Fibroblast of villous mesenchyme (primary cell): ENCODE measurements at places on chromosomes 6 and 20.

- no peak for DNase-seq
Measured at GRCh38 chr6:14134211-14134910, 16.8 kb downstream of the CD83 start.

GRCh38 chr20:10609770-10610169 is 64.0 kb downstream of the JAG1 start:
- DNase-seq: no peak

DNA sequence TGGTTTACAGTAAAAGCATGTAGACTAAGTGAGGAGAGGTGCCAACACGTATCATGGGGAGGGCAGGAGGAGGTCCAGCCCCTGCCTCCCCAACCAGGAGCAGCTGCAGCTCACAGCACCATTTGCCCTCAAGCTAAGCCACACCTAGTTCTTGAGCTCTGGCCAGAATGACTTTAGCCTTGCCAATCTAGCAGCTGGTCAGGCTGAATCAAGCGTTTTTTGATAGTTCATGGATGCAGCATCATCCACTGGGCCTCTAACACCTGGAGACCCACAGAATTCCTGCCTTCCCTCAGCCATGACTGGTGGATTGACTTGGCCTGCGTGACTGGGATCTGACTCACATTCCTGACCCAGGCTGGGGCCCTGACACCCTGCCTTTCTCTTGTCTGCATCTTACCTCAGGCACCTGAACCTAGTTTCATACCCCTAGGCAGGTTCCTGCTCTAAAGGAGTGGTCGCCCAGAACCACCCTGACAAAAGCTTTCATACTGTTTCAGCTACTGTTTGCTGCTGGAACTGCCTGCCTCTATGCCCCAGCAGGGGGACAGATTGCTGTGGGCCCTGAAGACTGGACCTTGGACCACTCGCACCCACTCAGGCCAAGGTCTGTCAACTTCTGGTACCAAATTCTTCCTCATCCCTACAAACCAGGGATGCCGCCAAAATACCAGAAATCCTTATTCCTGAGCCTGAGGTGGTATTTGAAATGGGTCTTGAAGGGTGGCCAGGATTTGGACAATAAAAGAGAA is 122.3 kb downstream of the QRSL1 start:
- no peak for DNase-seq

DNA sequence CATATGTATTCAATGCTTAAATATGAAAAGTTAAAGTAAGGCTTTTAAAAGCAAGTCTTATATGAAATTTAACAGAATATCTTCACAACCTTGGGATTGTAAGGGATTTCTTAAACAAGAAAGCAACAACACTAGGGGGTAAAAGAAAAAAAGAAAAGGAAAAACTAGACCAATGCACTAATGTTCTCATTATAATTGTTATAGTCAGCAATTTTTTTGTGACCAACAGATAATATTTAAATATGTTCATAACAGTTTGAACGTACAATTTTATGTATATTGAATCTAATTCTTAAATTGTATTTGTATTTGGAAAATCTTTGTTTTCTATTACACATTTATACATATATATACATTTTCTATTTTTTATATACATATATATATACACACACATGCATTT is 1397.8 kb upstream of the ADGRB3 start:
- DNase-seq: no peak

- peak; percentile 5 for DNase-seq
Measured at GRCh38 chr6:17167327-17167979, 65.6 kb downstream of the STMND1 start.

- no peak for DNase-seq
Measured at GRCh38 chr20:23614163-23614562, 8.4 kb upstream of the CST9 start.

DNA sequence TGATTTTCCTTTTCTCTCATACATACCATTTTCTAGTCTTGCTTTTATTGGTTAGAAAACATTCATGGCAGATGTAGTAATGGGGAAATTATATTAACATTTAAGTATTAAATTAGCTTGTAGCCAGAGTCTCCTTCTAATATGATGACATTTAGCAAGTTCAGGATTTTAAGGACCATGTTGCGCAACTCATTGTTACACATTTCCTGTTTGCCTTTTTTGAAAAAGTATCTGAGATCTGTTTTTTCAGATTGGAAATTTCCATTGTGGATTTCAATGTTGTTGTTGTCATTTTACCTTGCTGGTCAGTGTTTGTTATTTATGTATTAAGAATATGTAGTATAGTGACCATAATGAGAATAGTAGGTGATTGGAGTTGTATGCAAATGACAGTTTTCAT is 38.7 kb downstream of the CDKAL1 start:
- DNase-seq: peak; percentile 85

GRCh38 chr20:50866036-50866685 is 65.1 kb downstream of the ADNP start:
- DNase-seq: no peak

DNA sequence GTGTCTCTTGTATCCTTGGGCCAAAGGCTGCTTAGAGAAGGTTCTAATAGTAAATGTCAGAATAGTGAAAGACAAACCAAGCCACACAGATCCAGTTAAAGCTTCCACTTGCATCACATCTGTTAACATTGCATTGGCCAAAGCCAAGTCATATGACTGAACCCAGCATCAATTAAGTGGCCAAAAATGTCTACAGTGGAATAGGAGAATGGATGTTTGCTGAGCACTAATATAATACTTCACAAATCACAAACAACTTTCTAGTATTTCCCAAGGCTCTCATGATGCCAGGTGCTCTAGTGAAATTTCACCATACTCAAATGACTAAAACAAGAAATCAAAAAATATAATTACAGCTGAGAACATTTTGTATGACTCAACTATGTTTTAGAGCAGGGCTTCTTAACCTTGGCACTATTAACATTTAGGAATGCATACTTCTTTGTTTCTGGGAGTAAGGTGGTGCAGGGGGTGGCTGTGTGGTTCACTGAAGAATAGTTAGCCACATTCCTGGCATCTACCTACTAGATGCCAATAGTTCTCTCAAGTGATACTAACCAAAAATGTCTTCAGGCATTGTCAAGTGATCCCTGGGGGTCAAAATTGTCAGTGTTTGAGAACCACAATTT is 148.0 kb upstream of the SPTLC3 start:
- no peak for DNase-seq

DNA sequence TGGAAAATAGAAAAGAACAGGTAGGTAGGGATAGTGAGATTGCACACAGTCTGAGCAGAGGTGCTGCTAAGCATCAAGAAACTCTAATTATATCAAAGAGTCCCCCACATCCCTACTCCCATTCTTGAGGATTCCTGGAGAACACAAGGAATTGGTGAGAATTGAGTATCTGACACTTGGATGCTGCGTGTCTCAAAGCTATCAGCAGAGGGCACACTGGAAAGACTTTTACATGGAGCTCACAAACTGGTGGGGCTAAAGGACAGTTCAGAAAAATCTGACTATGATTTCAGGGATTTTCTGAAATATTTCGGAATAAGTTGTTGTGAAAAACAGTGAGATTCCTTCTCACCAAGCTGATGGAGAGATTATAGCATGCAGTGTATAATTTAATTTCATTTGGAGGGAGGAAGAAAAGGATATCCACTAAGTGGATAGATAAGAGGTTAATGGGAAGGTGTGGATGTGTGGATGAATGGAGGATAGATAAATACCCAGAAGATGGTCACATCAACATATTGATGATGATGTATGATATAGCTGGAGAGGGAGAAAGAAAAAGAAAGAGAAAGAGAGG is 215.4 kb upstream of the DEFB112 start:
- no peak for DNase-seq

DNA sequence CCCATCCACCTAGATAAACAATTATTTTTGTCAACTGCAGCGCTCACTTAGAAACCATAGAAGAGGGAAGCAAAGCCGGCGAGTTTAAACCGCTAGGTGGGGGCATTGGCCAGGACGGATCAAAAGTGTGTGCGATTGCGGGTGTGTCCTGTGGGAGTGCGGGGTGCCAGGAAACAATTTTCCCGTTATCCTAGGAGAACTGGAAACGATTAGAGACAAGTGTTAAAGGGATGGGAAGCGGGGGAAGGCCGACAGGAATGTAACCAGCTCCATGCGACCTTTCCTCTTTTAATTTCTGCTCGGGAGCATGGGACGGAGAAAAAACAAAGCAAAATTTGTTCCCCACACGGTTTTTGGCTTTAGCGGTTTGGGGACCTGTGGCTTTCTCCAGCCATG is 2.8 kb upstream of the HTR1B start:
- peak; percentile 79 for DNase-seq

DNA sequence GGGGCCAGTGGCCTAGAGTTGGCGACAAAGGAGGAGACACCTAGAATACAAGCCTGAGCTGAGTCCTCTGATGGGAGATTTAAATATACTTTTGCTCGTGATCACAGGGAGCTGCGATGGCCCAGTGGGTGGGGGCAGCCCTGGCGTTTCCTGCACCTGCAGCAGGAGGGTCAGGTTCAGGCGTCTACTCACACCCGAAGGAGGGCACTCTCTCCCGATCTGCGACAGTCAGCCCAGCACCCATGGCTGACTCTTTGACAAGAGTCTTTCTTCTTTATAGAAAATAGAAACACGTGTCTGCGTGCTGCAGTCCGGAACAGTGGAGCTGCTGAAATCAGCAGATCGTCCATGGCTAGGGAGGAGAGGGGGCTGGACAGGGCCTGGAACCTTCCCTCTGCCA is 338.2 kb downstream of the CDH4 start:
- no peak for DNase-seq

- DNase-seq: no peak
Measured at GRCh38 chr20:32478576-32478975, 106.6 kb downstream of the NOL4L start.

DNA sequence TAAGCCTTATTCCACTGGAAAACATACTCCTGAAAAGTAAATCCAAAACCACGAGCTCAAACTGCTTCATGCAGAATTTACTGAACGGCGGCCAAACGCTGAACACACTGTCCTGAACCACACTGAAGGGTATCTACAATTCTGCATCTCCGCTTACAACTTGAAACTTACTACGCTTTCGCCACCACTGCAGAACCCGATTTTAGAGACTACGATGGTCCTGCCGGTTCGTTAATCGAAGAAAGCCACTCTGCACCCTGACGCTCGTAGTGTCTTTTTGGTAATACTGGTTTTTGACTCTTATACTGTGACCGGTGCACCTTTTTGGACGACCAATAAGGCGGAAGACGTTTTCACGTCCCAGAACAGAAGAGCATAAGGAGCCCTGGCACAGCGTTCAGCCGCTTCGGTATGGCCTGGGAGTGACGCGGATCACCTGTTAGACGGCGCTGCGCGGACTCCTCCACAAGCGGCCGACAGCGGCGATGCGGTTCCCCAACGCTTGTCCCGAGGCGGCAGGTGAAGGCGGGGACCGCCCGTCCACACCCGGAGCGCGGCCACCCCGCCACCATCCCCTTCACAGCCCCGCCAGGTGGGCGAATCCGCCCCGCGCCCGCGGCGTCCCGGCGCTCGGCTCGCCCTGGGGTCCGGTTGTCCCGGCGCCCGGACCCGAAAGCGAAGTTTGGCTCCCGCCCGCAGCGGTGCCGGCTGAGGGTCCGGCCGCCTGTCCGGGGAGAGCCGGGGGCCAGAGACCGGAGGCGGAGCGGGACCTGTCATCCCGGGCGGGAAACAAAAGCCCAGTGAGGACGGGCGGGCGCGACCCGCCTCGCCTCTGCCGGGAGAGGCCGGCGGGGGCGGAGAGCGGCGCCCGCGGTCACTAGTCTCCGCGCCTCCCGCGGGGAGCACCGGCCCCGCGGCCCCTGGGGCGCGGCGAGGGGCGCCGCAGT is 784 bp downstream of the FKBP5 start:
- peak; percentile 57 for DNase-seq

- no peak for DNase-seq
Measured at GRCh38 chr6:119612176-119612891, 262.8 kb upstream of the MAN1A1 start.

- no peak for DNase-seq
Measured at GRCh38 chr6:90111387-90111786, 185.3 kb downstream of the BACH2 start.

DNA sequence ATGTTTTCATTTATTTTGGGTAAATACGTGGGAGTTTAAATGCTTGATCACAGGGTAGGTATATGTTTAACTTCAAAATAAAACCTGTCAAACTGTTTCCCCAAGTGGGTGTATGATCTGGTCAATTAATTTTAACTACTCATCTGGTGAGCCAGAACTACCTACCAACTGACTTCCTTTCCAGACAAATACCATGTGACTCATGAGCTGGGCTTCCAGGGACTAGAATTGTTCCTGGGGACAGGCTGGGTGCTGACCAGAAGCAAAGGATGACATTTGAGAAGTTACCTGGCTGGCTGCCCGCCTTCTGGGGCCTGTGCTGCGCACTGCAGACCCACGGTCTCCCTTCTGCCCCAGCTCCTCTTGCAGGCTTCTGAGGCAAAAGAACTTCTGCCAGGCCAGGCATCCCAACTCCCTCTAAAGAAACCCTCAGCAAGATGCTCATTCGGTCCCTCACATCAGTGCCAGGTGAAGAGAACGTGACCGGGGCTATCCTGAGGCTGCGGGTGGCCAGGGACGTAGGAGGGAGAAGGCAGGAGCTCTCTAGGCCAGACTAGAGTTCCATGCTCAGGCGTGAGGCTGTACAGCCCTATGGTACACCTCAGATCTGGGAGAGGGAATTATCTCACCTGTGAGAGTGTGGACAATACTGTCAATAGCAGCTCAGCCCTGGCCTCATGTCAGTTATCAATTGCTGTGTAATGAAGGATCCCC is 103.6 kb downstream of the JPH2 start:
- peak; percentile 81 for DNase-seq

DNA sequence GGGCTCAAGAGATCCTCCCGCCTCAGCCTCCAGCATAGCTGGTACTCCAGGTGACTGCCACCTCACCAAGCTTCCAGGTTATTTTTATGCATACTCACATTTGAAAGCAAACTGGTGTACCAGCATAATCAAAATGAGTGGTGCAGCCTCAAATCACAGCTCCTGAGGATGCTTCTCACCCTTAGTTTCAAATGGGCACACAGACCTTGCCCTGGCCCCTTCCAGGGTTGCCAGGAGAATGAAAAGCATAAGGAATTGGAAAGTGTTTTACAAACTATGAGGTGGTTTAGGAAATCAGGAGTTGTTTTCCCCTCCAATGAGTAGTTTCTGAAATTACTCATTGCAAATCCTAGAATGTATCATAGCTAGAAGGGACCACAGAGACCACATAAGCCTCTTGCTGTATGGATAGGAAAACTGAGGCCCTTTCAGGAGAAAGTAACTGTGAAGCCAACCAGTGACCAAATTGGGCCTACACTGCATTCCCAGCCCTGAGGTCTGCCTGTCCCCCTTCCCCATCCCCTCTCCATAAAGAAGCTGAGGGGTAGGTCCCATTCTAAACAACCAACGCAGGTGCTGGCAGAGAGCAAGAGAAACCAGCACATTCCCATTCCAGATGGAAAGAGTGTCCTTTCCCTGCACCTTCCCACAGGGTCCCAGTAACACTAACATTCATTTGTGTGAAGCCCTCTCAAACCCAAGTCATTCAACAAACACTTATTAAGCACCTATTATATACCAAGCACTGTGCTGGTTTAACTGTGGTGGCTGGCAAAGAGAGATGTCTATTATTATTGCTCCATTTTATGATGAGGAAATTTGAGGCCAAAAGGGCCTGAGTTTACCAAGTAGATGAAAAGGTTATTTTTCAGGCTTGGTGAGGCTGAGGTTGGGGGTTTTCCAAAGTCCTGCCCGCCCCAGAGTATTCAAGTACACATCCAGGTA is 2.1 kb upstream of the E2F1 start:
- no peak for DNase-seq

GRCh38 chr6:112061605-112062004 is 7.7 kb downstream of the CCN6 start:
- DNase-seq: no peak
